Right ventricle myocardium inferior (tissue), 1 donor: ENCODE measurements at places on chromosomes 12 and 14. TPM values are rescaled to one million over a fixed set of nuclear protein-coding genes. Genes with fewer than 3 reads are reported as not detected.

C12orf56 gene
- total RNA-seq, result not detected

PLCZ1 gene
- total RNA-seq, result not detected

TMPRSS12 gene
- total RNA-seq, result not detected

PMEL gene
- total RNA-seq, result not detected

CCT2 gene
- total RNA-seq, result 100 TPM

SLC39A2 gene
- not detected for total RNA-seq

MAP1LC3B2 gene
- 3.5 TPM for total RNA-seq

ASPG gene
- 27.5 TPM for total RNA-seq

FOXG1 gene
- not detected for total RNA-seq

ACVRL1 gene
- total RNA-seq, result 49.6 TPM

GPR68 gene
- total RNA-seq, result 0.16 TPM

ABCC9 gene
- total RNA-seq, result 78.1 TPM

NAB2 gene
- 9.8 TPM for total RNA-seq

PDZRN4 gene
- not detected for total RNA-seq

AICDA gene
- 0.08 TPM for total RNA-seq

LRRC10 gene
- 39.2 TPM for total RNA-seq

ASIC1 gene
- 2.2 TPM for total RNA-seq

PTPN21 gene
- 30.8 TPM for total RNA-seq
